ENCODE measurements at places on chromosomes 11 and 22.

DNA sequence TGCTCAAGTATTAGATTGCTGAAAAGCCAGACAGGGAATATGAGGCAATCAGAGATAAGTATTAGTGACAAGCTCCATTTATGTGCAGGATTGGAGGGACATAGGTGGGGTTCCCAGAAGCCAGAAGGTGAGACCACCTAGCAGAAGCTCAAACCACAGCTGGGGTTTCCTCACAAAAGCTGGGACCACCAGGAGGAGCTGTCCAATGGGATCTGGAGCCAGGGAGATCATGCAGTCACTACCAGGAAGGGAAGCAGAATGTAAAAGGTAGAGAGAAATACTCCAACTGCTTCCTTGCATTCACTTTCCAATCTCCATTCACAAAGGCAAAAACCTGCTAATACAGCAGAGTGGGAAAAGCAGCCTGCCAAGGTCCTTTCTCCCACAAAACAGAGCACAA is 5.2 kb upstream of the FSHB start:
- DNase-seq, result no peak

DNA sequence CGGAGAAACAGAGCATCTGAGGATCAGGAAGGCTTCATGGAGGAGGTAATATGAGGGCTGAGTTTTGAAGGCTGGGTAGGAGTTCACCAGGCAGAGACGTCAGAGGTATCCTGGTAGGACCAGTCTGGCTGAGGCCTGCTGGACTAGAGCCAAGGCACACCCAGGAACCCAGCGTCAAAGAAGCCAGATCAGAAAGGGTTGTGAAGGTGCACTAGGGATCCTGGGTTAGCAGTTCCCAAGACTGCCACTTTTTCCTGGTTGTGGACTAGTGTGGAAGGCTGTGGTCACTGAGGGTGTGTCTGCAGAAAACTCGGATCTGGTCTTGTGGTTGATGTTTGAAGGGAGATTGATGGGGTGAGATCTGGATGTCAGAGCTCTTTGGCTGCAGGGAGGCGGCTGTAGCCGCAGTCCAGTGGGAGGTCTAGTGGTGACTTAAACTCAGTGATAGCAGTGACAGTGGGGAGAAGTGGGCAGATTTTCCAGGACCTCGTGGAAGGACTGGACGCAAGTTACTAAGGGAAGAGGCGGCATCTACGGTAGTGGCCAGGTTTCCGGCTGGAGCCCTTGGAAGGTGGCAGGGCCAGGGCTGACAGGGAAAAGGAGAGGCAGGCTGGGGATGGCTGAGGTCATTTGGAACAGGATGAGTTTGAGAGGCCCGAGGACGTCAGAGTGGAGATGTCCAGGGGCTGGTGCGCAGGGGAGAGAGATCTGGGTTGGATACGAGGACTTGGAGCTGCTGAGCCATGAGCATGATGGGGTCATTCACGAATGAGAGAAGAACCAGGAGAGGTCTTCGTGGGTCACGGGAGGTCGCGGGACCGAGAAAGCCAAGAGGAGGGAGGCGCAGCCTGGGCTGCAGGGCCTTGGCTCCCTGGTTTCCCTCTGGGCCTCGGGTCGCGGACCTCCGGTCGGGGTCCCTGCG is 10.9 kb downstream of the RELA start:
- DNase-seq, result no peak

DNA sequence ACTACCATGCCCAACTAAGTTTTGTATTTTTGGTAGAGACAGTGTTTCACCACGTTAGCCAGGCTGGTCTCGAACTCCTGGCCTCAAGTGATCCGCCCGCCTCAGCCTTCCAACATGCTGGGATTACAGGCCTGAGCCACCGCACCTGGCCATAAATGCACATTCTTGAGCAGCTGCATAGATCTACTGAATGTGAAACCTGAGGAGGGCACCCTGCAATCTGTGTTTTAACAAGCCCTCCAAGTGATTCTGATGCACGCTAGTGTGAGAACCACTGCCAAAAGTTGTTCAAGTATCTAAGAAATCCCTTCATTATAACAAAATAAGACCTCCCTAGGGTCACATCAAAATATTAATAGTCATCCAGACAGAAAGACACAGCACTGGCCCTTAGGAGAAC is 89.3 kb downstream of the RDX start:
- no peak for DNase-seq

DNA sequence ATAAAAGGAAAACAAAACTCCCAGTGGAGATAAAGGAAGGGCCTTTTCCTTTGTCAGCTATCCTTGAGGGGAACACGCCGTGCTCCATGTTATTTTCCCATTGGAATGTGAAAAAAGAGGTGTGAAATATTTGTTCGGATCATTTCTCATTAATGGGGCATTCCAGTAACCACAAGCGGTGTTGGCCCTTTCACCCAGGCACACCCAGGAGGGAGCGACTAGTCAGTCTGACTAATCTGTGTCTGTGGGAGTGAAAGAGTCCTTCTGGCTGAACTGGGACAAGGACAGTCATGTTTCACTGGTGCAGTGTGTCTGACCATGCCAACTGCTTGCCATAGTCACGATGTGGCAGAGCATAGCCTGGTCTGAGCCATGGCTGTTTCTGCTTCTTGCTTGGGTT is 13.0 kb upstream of the MYEOV start:
- DNase-seq, result no peak

DNA sequence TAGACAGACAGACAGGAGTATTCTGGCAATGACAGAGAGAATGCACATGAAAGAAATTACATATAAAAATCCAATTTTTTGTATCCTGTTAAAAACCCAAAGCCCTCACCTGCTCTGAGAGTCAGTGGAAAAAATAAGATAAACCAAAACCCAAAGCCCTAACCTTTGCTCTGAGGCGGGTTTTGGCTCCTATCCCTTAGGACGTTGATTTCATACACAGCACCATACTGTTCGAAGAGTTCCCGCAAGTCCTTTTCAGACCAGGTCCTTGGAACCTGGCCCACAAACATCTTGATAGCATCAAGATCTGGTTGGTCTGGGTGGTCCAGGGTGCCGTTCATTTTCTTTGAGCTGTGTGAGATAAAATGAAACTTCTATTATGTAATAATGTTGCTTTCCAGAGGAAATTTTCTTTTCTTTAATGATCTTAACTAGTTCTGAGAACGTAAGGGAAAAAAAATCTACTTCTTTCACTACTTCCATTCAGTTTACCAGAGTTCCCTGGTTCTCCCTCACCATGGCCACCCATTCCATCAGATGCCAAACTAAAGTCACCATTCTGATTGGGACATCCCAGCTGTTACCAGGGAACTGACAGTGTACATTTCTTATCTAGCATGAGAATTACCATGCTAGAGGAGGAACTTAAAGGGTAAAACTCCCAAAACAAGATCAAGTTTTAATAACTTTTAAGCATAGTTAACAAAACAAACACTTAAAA is 39.9 kb upstream of the RAPSN start:
- DNase-seq, result no peak

DNA sequence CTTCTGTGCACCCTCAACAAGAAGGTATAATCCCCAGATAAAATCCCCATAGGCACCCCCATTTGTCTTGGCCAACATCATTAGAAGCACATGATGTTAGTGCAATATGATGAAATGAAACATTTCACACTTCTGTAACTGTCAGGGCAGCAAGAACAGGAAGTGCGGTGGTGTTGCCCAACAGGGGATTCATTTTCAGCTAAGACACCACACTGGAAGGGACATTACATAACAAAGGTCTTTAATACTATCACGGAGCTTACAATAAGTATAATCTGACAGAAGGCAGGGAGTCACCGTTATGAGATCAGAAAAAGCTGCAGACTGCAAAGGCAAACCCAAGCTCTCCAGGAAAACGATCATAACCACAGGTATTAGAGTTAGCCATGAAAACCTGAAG is 2.0 kb downstream of the OR52W1 start:
- no peak for DNase-seq

DNA sequence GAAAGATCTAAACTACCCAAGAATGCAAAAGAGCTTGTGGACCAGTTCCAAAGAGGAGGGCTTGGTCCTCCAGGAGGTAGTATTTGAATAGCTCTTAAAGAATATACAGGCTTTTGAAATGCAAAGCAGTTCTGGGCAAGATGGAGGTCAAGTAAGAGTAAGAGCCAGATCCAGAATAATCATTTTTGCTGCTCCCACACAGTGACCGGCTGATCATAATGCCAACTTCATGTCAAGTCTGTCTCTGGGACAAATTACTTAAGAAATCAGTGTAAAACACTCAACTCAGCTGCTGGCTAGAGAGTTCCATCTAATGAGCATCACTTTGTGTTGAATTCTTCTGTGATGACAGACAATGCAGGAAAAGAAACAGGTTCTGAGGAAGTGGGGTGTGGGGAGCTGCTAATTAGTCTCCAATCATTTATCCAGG is 250.9 kb upstream of the NARS2 start:
- no peak for DNase-seq

DNA sequence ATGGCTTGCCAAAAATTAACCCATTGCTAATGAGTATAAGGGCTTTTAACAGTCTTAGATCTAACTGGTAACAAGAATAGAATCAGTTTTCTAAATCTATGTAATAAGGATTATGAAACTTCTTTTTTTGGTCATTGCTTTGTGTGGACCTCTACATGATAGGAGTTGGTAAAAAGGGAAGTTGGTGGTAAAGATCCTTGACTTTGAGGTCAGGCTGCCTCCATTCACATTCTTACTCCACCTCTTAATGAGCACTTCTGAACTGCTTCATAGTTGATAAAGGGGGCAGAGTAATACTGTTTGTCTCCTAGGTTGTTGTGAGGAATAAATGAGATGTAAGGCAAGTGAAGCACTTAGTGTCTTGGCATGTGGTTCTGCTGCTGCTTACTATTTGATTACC is 10.6 kb downstream of the EIF3M start:
- DNase-seq, result no peak

DNA sequence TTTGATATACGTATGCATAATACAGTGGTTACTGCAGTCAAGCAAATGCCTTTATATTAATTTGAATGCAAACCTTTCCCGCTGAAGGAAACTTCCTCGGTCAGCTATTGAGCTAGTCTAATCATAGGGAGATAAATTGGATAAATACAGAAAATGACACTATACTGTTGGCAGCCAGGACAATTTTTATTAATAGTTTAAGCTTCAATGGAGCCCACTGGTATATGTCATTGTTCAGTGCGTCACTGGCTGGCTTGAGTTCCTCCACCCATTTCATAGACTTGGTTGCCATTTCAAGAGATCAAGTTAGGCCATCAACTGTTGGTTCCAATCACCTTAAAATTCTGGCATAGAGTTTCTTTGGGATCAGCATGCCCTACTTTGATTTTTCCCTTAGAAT is 32.5 kb upstream of the DNAJB7 start:
- no peak for DNase-seq

DNA sequence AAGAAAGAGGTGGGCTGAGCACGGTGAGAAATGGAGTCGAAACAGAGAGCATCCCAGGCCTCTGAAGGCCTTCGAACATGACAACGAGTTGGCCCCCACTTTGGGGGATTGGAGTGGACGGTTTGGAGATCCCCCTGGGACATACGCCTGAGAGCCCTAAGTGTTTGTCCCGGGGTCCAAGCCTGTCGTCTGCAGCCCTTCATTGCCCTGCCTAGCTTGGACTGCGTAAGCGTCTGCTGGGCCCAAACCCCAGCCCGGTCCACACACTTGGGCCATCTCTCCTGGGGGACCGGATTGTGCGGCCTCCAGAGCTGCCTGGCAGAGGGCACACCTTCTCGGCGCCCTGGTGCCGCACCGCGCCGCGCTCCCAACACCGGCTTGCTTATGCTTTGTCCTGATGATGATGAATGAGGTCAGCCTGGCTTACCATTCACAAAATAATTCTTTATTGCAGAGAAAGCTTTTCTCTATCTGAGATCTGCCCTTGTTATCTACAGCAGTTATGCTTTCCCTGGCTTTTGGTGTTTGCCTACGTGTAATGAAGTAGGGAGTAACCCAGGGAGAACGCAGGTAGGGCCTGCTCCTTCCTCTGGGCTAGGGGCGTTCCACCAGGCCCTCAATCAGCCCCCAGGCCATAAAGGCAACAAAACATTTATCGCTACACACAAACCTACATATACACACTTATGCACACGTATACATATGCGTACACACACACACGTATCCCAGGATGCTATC is 85.9 kb upstream of the PPARA start:
- DNase-seq, result no peak

- DNase-seq, result no peak
These were observed 1224.8 kb downstream of the JRKL start for GRCh38 chr11:97614606-97615005.

DNA sequence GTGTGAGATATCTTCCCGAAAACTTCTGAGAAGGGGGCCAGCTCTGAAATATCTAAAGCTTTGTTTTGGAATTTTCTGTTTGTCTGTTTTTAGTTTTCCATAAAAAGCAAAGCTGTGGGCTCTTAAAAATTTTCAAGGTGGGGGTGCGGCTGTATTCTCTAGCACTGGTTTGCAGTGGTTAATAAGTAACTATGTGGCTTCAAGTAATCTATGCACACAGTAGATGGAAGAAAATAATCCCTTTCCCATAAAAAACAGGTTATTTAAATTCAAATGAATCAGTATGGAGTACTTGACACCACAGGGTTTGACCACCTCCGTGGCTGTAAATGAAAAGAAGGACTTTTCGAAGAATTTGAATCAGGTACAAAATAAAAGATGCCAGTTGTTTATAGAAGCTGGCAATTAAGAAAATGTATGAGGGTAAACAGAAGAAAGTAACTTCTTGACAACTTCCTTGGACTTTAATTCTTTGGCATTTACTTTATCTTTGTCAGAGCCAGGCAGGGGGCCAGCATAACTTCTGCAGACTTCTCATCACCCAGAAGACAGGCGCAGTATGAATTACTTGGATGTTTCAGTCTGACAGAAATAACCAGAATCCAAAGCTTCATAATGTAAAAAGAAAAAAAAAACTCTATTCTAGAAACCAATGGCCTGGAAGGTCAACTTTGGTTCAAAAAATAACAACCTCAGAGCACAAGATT is 981.0 kb downstream of the DLG2 start:
- DNase-seq, result no peak

GRCh38 chr11:66707486-66707885 is 21.5 kb downstream of the SPTBN2 start:
- DNase-seq, result no peak

DNA sequence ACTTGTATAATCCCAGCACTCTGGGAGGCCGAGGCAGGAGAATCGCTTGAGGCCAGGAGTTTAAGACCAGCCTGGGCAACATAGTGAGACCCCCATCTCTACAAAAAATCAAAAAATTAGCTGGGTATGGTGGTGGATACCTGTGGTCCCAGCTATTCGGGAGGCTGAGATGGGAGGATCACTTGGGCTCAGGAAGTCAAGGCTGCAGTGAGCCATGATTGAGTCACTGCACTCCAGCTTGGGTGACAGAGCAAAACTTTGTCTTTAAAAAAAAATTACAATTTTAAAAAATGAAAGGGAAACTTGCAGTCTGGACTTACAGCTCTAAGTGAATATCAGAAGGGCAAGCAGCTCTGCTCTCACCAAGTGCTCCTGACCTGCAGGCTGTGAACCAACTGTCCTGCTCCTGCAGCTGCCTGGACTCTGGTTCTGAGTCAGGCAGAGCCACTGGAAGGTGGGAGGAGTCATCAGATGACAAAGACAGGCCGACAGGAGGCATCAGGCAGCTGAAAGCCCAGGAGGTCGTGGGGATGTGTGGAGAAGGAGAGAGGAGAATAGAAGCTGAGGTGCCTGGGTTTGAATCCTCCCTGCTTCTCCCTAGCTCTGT is 9.6 kb downstream of the SMTNL1 start:
- no peak for DNase-seq
